Small intestine (tissue), 16 donors: ENCODE measurements at places on chromosomes 16 and 17. TPM values are rescaled to one million over a fixed set of nuclear protein-coding genes. Genes with fewer than 3 reads are reported as not detected.

DNA sequence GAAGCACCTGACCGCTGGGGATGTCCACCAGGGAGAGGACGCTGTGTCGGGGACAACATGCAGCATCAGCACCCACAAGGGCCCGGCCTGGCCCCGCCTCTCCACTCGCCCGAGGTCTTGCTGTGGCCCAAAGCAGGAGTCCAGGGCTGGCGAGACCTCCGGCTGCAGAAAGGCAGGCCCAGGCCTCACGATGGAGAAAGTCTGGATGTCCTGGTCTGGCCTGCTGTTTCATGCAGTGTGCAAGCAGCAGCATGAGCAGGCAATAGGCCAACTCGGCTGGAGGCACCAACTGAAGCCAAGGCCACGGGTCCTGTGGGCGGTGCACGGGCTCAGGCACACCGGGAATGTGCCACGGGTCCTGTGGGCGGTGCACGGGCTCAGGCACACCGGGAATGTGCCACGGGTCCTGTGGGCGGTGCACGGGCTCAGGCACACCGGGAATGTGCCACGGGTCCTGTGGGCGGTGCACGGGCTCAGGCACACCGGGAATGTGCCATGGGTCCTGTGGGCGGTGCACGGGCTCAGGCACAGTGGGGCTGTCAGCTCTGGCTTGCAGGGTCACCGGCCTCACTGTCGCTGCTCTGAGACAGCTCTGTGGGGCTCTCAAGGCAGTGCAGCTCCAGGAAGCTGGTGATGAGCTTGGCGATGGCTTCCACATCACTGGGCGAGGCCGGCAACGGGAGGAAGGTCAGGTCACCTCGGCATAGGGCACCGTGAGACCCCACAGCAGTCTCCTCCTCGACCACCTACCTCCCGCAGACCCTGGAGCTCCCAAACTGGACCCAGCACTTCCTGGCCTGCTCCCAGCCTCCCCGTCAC, 6.9 kb downstream of the CYBC1 start:
- DNase-seq, result no peak

Gene METTL23
- 41.8 TPM for polyA plus RNA-seq

DNA sequence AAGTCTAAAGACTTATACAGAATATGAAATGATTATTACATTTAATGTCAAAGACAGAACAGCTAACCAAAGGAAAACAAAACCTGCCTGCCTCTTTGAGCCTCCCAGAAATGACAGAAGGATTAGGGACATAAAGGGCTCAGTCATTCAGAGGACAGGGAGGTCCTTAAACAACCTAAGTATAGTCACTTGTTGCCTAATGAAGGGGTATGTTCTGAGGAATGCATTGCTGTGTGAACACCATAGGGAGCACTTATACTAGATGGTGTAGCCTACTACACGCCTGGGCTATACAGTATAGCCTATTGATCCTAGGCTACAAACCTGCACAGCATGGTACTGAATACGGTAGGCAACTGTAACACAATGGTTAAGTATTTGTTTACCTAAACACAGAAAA, 106.4 kb downstream of the PARN start:
- DNase-seq, result no peak

- no peak for DNase-seq
Observed at GRCh38 chr16:11024333-11025053, 80.1 kb downstream of the CLEC16A start.

Gene STH
- polyA plus RNA-seq, result not detected

DNA sequence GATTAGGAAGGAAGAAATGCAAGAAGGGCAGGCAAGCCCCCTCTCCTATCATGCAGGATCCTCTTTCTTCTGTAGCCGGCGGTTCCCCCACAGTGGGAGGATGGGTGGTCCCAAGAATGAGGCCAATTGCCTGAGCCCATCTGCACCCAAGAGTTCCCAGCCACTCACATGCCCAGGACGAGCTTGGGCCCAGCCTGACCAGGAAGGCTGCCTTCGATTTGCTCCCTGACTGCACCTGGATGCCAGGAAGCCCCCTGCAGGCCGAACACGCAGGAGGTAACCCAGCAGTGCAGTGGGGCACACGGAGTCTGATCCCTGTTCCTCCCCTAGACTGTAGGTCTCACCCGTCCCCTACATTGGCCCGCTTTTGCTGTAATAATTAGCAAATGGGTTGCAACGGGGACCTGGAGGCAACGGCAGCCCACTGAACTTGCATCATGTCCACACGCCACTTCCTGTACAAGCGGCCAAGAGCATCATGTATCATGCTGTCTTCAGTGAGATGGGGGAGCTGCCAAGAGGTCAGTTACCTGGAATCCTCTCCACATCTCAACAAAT, 67.5 kb downstream of the AMFR start:
- DNase-seq, result no peak

DNA sequence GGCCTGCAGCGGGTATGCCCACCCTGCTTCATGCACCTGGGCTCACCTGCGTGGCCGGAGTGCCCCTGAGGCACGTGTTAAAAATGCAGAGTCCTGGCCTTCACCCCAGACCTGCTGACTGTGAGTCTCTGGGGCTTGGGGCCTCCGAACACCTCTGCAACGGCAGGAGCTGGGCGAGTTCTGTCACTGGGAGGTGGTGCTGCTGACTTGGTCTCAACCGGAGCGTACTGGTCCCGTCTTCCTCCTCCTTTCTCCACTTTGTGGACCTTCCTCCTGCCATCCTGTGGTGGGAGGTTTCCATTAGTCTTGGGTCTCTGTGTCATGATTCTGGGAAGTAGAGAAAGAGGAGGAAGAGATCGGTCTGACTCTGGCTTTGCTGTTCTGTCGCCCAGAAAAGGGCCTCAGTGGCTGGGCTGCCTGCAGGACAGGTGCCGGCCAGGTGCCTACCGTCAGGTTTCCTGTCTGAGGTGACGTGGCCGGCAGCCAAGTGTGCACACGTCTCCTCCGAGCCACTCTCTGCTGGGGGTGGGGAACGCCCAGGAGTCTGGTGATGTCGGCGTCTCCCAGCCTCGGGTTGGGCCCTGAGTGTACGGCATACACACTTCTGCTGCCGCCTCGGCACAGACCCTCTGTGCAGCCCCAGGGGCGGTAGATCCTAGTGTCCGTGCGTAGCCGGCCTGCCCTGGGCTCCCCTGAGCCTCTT, 6.9 kb downstream of the TSC2 start:
- no peak for DNase-seq

DNA sequence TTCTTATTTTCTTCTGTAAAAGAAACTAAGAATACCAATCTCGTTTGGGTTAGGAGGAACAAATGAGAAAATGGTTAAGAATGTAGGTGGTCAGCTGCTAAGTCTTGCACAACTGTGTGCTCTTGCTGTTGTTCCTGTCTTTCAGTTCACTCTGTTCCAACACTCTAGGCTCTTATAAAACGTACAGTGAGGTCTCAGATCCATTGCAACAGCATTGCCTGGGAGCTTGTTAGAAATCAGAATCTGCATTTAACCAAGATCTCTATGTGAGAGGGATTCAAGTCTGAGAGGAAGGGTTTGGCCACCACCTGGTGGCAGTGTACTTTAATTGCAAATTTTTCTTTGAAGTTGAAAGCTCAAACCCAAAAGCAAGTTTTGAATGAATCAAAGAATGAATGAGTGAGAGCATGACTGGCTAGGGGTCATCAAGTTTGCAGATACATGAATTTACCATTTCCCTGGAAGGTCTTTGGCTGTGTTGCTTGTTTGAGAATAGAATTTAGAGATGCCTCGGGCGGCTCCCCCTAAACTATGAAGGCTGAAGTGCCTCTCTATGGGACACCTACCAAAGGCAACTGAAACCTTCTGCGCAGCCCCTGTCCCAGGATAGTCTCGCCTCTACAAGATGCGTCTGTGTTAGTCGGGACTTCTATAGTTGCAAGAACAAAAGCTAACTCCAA, 2.5 kb downstream of the ALOX15B start:
- DNase-seq, result peak; percentile 70

DNA sequence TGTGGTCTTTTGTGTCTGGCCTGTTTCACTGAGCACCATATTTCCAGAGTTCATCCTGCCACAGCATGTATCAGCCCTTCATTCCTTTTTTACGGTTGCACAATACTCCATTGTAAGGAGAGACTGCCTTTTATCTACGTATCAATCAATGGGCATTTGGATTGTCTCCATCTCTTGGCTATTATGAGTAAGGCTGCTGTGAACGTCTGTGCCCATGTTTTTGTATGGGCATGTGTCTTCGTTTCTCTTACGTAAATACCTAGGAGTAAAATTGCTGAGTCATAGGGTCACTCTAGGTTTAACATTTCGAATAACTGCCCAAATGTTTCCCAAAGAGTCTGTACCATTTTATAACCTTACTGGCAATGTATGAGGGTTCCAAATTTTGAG, 202.8 kb upstream of the FOXF1 start:
- DNase-seq, result no peak

- peak; percentile 32 for DNase-seq
Observed at GRCh38 chr17:74994440-74994839, 7.0 kb downstream of the CDR2L start.

DNA sequence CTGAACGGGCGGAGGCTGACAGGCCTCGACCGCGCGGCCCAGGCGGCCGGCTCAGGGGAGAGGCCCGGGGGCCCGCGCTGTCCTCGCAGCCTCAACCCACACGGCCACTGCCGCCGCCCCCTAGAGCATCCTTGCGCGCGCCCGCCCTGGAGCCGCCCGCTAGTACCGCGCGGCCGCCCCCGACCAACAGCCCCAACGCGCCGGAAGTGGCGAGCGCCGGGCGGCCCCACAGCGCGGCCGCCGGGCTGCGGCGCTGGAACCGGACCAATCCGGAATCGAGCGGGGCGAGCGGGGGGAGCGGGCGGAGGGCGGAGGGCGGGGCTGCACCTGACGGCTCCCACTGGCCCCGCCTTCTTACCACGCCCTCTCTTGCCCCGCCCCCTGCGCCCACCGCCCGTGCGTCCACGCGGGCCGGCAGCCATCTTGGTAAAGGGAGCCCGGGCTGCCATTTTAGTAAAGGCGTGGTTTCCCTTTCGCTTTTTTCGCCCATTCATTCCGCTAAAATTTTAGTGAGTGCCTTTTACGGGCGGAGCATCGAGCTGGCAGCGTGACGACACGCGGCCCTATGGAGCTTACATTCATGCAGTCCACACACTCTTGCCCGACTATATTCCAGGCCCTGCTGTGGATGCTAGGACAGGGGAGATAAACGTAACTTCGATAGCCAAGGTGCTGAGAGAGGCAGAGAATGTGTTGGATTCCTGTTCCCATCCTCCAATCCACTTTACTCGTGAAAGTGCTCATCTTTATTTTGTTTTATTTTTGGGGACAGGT, at the start of gene XPO6:
Gene XPO6, minus strand, starts transcription at position 208 of the 774 bp plus-strand sequence. CDS start 597 bp downstream, outside the sequence.
- peak; percentile 89 for DNase-seq

DNA sequence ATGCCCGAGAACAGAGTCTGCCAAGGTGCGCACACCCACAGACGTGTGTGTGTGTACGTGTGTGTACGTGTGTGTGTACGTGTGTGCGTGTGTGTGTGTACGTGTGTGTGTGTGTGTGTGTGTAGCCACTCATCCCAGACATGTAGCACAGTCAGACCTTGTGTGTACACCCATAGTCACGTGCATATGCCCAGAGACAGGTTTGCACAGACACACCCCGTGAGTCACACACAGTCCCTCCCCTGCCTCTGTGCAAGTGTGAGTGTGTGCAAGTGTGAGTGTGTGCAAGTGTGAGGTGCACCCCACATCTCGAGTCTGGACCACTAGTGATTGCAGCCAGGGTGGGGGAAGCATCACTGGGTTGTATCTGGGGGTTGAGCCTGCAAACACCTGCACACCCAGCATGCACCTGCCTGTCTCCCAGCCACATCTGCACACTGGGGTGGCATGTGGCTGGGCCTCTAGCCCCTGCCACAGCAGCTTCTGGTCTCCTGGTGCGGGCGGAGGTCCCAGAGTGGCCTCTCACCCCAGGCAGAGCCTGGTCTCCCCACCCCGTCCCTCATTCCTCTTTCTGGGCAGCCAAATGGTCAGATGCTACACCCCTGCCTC, 23.6 kb downstream of the BAHCC1 start:
- DNase-seq, result peak; percentile 70

- DNase-seq, result no peak
Observed at GRCh38 chr16:84294117-84294516, 561 bp upstream of the WFDC1 start.

- DNase-seq, result no peak
Observed at GRCh38 chr17:62650587-62650986, 23.1 kb downstream of the MRC2 start.

Gene HSD11B2
- polyA plus RNA-seq, result 129 TPM

DNA sequence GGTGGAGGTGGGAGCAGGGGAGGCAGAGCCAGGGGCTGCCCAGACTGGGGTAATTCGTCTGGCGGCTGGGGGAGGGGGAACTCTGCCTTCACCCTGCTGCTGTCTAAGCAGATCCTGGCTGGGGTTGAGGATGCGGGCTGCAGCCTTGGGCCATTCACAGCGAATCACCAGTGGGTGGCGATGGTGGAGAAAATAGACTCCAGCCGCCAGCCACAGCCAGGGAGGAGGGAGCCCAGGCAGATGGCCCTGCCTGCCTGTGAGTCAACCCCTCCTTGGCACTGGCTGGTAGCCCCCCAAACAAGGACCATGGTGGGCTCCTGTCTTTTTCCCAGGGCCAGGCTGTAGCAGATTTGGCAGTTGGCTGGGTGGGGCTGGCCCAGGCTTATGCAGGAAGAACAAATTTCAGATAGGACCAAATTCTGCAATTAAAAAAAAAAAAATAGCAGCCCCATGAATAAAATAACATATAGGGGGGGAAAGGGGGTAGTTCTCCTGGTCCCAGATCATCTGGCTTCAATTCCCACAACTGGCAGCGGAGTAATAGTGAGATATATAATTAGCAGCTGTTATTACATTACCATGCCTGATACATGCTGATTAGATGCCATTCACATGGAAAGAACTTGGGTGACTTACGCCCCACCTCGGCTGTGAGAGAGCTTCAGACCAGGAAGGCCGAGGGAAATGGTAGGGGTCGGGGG, 41.5 kb upstream of the CDH5 start:
- no peak for DNase-seq

- DNase-seq, result no peak
Observed at GRCh38 chr17:62657145-62657665, 29.7 kb downstream of the MRC2 start.

- DNase-seq, result no peak
Observed at GRCh38 chr17:74645010-74645409, 21.5 kb upstream of the CD300E start.

Gene C16orf89
- polyA plus RNA-seq, result 2.5 TPM

Gene USP43
- 16.1 TPM for polyA plus RNA-seq

GRCh38 chr16:14241631-14242030, 170.5 kb downstream of the MRTFB start:
- DNase-seq, result no peak

Gene CLEC3A
- 0.04 TPM for polyA plus RNA-seq

Gene PLA2G10
- polyA plus RNA-seq, result 6.9 TPM

- peak; percentile 78 for DNase-seq
Observed at GRCh38 chr17:72661116-72661944, 431.2 kb downstream of the SLC39A11 start.

DNA sequence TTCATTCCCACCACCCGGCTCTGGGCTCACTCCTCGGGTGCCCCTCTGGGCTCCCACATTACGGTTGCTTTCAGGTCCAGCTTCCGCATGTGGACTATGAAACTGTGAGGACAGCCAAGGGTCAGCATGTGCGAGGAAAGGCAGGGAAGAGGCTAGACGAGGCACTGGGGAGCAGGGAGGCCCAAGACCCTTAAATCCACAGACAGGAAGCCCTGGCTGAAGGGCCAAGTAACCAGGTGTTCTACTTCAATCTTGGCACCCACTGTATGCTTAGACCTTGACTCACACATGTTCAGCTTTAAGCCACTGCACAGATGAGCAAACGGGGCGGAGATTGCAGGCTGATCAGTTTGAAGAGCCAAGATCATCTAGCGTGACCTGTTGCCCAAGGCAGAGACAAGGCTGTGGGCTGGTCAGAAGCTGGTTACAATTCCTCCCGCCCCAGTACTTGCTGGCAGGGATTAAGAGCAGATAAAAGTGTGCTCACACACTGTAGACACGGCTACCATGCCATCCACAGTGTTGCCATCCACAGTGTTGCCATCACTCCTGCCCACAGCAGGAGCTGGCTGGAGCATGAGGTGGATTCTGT, at the start of gene CES4A:
Gene CES4A, plus strand, starts transcription at position 393 of the 592 bp plus-strand sequence. Its CDS starts 184 bp downstream, at position 577.
- DNase-seq, result peak; percentile 32
